LNCaP clone FGC (cell line): ENCODE measurements at places on chromosomes 12 and 14.

DNA sequence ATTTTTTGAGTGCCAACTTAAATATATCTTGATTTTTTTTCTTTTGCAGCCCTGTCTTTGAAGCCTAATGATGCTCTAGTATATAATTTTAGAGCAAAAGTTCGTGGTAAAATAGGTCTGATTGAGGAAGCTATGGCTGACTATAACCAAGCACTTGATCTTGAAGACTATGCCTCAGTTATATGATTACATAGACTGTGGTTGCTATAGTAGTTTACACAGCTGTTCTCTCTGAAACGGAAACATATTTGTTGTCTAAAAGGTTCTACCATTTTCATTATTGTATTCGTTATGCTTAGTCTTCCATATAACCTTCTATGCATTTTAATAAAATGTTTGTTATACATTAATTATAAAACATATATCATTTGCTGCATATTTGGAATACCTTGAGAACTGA is 246.7 kb downstream of the TTC6 start:
- no peak for DNase-seq

- no peak for DNase-seq
Observed at GRCh38 chr12:117052386-117053049, 46.7 kb downstream of the TESC start.

- DNase-seq: no peak
Observed at GRCh38 chr14:104546591-104547309, 32.8 kb upstream of the C14orf180 start.

DNA sequence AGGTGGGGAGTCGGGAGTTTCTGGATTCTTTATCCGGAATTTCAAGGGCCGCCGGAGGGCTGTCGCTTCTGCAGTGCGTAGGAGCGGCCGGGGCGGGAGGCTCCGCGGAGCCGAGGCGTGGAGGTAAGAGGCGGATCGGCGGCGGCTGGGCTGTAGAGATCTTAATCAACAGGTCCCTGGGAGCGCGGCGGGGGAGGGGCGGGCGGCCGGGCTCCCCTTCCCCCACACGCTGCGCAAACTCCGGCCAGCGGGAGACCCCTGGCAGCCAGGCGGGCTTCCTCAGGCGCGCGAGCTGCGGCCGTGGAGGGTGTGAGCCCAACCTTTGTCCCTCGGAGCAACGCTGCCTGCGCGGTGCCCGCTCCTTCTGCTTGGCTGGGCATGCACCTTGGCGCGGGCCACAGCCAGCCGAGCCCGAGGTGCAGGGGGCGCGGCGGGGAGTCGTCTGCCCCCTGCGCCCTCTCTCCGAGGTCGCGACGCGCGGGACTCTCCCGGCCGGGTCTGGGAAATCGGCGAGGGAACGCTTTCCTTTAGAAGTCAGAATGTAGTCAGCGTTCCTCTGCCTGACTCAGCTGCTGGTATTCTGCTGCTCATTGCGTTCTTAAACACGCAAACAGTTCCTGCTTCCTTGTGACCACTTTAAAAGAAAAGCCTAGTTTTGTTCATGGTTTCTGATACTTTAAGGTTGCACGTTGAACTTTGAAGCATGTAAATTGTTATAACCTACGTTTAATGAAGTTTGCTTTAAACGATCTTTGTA is at the start of gene PALS1:
PALS1 (plus strand) TSS at position 25 of the 757 bp plus-strand sequence. CDS start 37,736 bp downstream, outside the sequence.
- DNase-seq: no peak

DNA sequence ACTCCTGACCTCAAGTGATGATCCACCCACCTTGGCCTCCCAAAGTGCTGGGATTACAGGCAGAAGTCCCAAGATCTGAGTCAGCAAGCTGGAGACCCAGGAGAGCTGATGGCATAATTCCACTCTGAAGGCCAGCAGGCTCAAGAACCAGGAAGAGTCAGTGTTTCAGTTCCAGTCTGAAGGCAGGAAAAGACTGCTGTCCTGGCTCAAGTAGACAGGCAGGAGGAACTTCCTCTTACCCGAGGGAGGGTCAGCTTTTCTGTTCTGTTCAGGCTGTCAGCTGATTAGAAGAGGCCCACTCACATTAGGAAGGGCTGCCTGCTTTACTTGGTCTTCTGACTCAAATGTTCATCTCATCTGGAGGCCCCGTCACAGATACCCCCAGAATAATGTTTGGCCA is 206.0 kb upstream of the MYL2 start:
- no peak for DNase-seq

GRCh38 chr12:98856897-98857540 is 211.9 kb downstream of the APAF1 start:
- DNase-seq: no peak

GRCh38 chr12:120361506-120362208 is 7.3 kb downstream of the MSI1 start:
- no peak for DNase-seq

- DNase-seq: no peak
Observed at GRCh38 chr12:26736563-26737486, 96.2 kb downstream of the ITPR2 start.

GRCh38 chr12:122107261-122107660 is 28.7 kb downstream of the MLXIP start:
- no peak for DNase-seq

DNA sequence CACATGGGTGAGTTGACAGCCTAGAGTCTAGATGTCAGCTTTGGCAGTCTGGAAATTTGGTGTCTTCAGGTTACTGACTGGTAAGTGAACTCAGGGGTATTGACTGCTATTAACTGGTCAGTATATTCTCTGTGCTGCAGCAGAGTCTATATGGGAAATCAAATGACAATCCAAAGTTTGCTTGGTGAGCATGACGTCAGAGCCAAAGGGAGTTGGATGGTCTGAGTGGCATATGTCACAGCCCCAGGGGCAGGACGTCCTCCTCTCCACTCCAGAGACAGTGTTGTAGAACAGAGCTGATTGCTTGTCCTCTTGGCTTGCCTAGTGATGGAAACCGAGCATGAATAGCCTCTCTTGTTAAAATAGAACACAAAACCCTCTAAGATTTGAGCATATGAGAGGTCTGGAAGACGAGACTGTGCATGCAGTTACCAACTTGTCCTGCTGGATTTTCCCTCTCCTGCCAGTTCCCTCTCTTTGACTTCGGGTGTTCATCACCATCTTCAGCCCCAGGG is 3.3 kb upstream of the TBC1D30 start:
- DNase-seq: no peak

GRCh38 chr12:1130164-1130563 is 139.1 kb downstream of the ERC1 start:
- peak; percentile 61 for DNase-seq

GRCh38 chr12:88623777-88624548 is 43.7 kb upstream of the KITLG start:
- no peak for DNase-seq

DNA sequence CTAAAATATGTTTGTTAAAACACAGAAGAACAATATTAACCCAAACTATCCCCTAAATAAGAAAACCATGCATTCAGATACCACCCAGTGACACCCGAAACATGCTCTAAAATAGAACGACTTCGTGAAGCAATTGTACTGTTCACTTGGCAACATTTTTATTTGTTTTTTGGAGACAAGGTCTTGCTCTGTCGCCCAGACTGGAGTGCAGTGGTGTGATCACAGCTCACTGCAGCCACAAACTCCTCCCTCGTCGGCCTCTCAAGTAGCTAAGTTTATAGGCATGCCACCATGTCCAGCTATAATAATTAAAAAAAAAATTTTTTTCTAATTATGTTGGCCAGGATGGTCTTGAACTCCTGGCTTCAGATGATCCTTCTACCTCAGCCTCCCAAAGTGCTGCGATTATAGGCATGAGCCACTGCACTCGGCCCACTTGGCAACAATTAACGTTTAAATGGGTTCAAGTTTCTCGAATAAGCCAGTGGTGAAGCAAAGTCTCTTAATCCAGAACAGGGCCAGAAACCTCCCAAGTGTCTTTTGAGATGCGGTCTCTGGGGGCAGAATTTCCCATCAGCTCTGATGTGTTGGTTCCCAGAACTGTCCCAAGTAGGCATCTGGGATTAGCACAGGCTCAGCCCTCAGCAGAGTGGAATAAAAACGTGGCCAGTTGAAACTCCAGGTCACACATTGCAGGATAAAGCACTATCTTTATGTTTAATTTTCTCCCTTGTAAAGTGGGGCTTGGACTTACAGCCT is 74.5 kb downstream of the TMCC3 start:
- DNase-seq: no peak

DNA sequence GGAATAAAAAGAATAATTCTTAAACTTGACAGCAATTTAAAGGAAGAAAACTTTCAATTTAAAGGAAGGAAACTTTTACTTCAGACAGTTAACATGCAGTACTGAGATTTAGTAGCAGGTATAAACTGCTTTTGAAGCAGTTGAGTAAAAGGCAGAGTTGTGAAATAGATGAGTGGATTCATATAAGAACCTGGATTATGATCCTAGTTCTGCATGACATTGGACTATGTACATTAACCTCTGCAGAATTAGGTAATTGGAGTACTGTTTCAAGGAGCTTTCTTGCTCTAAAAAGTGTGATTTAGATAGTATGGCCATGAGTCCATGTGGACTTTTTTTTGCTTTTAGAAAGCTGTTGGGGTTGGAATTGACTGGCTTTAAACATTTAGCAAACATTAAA is 29.7 kb downstream of the ATP2A2 start:
- DNase-seq: no peak

- DNase-seq: peak; percentile 51
Observed at GRCh38 chr12:53180931-53181645, 363 bp upstream of the CSAD start.

- no peak for DNase-seq
Observed at GRCh38 chr12:60185060-60185459, 589.2 kb downstream of the SLC16A7 start.

DNA sequence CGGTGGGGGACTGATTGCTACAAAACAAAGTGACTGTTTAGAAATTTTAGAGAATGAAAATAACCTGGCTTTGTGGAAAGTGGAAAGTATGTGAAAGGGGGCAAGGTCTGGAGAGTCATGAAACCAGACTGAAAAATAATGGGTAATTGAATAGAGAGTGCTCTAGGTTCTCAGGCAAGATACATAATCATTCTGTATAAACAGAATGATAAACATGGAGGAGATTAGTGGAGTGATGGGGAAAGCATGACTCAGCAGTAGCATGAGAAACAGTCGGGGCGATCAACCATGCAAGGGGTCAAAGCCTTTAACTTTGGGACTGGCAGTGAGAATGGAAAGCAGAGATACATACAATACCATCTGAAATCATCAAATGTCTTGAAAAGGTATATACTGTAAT is 332.5 kb downstream of the CCER1 start:
- DNase-seq: no peak

DNA sequence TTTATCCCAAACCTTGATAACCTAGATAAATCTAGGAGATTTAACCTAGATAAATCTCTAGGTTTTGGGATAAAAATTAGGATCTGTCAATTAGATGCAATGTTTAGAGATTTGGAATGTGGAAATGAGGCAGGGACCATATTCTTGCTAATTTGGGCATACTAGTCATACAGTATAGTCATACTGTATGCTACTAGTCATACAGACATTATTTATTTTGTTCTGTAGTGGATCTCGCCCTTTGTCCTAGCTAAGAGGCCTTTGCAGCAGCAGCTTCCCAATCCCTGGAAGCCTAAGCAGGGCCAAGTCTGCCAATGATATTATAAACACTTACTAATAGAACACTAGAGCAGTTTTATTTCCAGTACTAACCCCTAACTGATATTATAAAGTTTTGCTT is 136.4 kb downstream of the CEP128 start:
- DNase-seq: no peak

GRCh38 chr12:110697236-110697635 is 8.3 kb upstream of the HVCN1 start:
- DNase-seq: no peak

GRCh38 chr12:49502590-49502989 is 36.2 kb upstream of the KCNH3 start:
- no peak for DNase-seq

DNA sequence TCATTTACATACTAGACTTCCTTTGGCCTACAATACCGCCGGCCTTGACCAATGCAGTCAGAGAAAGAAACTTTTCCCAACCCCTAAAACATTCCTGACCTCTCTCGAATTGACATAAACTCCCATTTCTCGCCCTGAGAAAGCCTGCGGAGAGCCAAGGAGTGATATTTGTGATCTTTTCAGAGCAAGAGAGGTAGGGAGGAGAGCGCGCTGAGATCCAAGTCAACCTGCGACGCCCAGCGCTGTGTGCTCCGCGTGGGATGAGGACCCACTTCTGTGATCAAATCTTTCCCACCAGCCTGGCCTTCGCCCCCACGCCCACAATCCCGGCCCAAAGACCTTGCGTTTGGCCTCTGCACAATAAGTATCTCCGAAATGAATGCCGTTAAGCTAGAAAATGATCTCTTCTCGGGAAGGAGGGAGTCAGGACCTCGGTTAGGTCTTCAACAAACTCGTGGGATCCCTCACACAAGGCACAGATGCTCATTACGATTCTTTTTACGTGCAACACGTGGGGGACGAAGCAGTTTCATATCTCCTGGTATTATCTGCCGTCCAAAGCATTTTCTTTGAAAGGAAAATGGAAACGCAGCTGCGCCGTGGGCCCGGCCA is 6.3 kb upstream of the NPAS3 start:
- DNase-seq: no peak

DNA sequence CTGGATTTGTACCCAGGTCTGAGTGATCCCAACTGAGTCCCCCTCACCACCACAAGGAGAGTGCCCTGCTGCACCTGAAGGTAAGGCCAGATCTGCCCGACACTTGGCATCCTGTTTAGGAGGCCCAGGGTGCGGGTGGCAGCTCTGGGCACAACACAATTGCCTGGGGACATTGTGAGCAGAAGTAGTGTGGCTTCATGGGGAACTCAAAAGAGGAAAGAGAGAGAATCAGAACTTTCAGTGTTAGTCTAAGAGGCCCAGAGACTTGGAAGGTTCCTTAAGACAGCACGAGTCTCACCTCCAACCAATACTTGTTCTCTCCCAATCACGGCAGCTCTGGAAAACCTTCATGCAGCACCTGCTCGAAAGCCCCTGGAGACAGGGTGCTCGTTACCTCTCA is 6.6 kb upstream of the SLC8B1 start:
- DNase-seq: no peak

DNA sequence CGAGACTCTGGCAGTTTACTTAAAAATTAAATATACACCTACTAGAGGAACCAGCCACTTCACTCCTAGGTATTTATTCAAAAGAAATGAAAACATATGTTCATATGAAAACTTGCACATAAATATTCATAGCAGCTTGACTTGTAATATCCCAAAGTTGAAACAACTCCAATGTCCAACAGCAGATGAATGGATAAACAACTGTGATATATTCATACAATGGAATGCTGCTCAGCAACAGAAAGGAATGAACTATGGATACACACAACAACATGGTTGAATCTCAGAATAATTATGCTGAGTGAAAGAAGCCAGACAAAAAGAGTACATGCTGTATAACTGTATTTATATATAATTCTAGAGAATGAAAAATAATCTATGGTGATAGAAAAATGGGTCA is 53.4 kb upstream of the DACT1 start:
- no peak for DNase-seq

GRCh38 chr14:90419200-90419599 is 22.4 kb downstream of the CALM1 start:
- DNase-seq: no peak

GRCh38 chr14:99598774-99599173 is 5.2 kb downstream of the CCDC85C start:
- no peak for DNase-seq

- DNase-seq: no peak
Observed at GRCh38 chr12:40618636-40619035, 73.6 kb upstream of the CNTN1 start.
